ENCODE measurements at places on chromosomes 2 and 18. TPM values are rescaled to one million over a fixed set of nuclear protein-coding genes. Genes with fewer than 3 reads are reported as not detected.

- DNase-seq = no peak
Observed at GRCh38 chr18:74895686-74896085, 298.0 kb downstream of the ZNF407 start.

GRCh38 chr2:104845552-104845931 is 8.4 kb upstream of the POU3F3 start:
- DNase-seq = no peak

GPR45 gene
- polyA plus RNA-seq = not detected

DNA sequence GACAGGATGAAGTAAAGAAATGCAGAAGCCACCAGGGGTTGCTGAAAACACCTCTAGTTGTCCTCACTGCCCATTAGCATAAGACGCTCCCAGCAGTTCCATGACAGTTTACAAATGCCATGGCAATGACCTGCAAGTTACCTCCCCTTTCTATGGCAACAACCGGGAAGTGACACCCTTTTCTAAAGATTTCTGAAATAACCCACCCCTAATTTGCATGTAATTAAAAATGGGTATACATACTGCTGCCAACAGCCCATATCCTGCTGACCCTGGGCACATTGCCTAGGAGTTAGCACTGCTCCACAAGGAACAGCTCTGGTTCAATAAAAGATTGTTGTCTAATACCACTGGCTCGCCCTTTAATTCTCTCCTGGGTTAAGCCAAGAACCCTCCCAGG is 178.3 kb upstream of the LRATD1 start:
- no peak for DNase-seq

BCL11A gene
- 18.4 TPM for polyA plus RNA-seq

GRCh38 chr2:181076658-181077057 is 96.3 kb downstream of the UBE2E3 start:
- no peak for DNase-seq
